ENCODE measurements at places on chromosomes 4 and X.

- no peak for DNase-seq
Observed at GRCh38 chrX:46251755-46252154, 293.5 kb downstream of the ZNF674 start.

DNA sequence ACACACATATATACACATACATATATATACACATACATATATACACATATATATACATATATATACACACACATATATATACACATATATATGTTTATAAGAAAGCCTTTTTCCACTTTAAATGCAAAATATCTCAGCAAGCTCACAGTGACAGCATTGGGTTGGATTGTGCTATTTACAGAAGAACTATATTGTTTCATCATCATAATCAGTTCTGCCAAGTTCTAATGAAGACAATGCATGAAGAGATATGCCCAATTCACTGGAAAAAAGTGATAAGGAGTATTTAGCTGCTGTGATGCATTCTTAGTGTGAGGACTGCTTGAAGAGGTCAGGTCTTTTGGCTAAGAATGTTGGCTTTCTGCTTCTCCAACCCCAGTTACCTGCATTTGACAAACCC lies 54.4 kb downstream of the RNF150 start:
- no peak for DNase-seq

DNA sequence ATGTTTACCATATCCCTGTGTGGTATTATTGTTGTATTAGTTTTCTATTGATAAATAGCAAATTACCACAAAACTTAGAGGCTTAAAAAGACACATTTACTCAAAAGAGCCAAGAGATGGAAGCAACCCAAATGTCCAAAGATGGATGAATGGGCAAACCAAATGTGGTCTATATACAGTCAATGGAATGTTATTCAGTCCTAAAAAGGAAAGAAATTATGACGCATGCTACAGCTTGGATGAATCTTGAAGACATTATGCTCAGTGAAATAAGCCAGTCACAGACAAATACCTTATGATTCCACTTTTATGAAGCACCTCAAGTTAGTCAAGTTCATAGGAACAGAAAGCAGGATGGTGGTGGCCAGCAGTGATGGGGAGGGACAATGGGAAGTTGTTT lies 144.7 kb downstream of the QDPR start:
- DNase-seq, result no peak

DNA sequence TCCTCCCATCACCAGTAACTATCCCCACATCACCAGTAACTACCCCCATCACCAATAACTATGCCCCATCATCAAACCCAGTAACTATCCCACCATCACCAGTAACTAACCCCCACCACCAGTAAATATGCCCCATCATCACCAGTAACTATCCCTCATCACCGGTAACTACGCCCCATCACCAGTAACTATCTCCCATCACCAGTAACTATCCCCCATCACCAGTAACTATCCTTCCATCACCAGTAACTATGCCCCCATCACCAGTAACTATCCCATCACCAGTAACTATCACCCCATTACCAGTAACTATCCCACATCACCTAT lies 2.9 kb downstream of the ASMTL start:
- DNase-seq, result no peak

- no peak for DNase-seq
Observed at GRCh38 chr4:90841676-90842075, 714.5 kb downstream of the CCSER1 start.

DNA sequence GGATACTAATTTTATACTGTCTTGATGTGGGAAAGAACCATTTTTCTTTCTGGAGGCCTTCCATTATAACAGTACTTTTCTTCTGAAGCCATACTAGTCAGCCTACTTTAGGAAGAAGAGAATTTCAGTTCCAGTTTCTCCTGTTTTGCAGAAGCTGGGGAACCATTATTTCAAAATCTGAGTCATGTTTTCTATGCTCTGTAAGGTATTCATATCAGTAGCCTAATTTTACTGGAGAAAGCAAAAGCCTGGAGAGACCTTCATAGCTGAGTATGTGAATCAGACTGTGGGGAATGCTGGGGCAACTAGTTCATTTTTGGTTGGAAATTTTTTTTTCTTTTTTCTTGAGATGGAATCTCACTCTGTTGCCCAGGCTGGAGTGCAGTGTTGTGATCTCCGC lies 22.4 kb downstream of the AFF1 start:
- no peak for DNase-seq

GRCh38 chr4:111540671-111541070 lies 604.6 kb upstream of the FAM241A start:
- DNase-seq, result no peak
